NCI-H1105 treated with DMSO at 0.1 percent for 48 hours (cell line): ENCODE measurements at places on chromosomes 4 and X.

DNA sequence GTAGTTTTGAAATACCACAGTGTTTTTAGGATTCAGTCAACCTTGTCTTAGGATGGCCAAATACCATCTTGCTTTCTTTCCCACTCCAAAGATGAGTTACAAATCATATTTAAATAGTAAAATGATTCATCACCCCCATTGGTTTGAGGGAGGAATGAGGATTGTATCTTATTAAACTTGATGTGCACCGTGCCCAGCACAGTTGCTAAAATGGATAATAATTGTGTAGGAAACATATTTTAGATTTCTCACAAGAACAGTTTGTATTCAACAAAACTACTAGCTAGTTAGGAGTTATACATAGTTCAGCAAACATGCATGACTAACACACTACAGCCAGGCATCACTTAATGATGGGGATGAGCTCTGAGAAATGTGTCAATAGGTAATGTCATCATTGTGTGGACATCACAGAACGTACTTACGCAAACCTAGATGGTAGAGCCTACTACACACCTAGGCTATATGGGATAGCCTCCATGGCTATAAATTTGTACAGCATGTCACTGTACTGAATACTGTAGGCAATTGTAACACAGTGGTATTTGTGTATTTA, 245.4 kb downstream of the FBXW7 start:
- no peak for DNase-seq

GRCh38 chr4:8252301-8253173, 17.0 kb upstream of the HTRA3 start:
- no peak for DNase-seq

GRCh38 chrX:70446380-70447350, 2.0 kb downstream of the DLG3 start:
- no peak for DNase-seq

DNA sequence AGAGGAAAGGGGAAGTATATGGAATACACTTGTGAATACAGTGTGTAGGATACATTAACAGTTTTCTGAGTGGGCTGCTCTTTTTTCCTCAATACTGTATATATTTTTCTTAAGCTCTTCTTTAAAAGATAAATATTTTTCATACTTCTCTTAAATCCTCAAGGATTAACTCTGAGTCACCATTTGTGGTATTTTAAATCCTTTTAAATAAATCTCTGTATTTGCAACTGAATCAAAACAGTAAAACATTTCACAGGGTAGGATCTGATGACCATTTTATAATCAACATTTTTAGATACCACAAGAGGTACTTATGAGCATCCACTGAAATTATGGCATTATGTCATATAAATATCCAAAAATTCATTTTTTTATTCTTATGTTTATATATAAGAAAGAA, 87.6 kb downstream of the GAB1 start:
- no peak for DNase-seq

GRCh38 chr4:33696041-33696440, 2548.3 kb downstream of the ARAP2 start:
- no peak for DNase-seq

- no peak for DNase-seq
Observed at GRCh38 chrX:134024686-134025377, 39.4 kb upstream of the GPC3 start.

DNA sequence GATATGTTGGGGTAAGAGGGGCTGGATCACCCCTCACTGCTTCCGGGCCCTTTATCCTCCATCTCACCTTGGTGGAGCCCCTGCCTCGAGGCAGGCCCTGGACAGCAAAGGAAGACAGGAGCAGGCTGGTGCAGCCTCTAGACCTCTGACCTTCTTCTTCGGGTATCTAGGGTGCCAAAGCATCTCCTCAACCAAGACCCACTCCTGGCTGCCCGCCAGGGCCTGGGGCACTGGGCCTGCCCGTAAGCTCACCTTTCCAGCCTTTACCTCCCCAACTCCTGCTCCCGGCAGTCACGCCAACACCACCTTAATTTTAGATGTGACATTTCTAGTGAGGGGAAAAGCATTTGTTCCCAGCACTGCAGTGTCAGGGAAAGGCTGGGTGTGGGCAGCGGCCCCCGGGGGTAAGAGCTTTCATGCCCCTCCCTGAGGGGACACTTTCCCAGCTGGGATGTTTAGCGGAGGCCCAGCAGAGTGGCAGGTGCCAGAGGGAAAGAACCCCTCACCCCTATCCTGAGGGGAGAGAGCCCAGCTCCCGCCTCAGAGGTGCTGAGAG, 6.7 kb downstream of the MAN2B2 start:
- DNase-seq = no peak

GRCh38 chr4:33031328-33031727, 2311.2 kb downstream of the PCDH7 start:
- no peak for DNase-seq

- DNase-seq = no peak
Observed at GRCh38 chr4:111689731-111690130, 455.5 kb upstream of the FAM241A start.

- peak; percentile 80 for DNase-seq
Observed at GRCh38 chr4:39544580-39545315, 17.5 kb upstream of the UGDH start.

DNA sequence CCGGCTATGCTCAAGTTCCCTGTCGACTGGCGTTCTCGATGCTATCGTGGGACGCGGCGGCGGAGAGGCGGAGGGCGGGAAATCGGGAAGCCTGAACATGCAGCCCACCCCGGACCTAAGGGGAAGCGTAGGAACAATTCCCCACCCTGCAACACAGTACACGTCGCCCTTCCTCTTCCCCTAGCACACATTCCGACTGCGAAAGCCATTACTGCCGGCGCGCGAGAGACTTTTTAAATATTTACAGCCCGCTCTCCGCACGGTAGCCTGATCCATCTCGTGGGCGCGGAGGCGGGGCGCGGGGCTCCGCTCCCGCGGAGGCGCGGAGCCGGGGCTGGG, 48.1 kb upstream of the BCOR start:
- DNase-seq = no peak

GRCh38 chr4:74483226-74483911, 38.4 kb downstream of the AREG start:
- DNase-seq = no peak

GRCh38 chr4:127441571-127441970, 191.2 kb upstream of the INTU start:
- no peak for DNase-seq

- no peak for DNase-seq
Observed at GRCh38 chr4:6439120-6439762, 33.2 kb downstream of the PPP2R2C start.

DNA sequence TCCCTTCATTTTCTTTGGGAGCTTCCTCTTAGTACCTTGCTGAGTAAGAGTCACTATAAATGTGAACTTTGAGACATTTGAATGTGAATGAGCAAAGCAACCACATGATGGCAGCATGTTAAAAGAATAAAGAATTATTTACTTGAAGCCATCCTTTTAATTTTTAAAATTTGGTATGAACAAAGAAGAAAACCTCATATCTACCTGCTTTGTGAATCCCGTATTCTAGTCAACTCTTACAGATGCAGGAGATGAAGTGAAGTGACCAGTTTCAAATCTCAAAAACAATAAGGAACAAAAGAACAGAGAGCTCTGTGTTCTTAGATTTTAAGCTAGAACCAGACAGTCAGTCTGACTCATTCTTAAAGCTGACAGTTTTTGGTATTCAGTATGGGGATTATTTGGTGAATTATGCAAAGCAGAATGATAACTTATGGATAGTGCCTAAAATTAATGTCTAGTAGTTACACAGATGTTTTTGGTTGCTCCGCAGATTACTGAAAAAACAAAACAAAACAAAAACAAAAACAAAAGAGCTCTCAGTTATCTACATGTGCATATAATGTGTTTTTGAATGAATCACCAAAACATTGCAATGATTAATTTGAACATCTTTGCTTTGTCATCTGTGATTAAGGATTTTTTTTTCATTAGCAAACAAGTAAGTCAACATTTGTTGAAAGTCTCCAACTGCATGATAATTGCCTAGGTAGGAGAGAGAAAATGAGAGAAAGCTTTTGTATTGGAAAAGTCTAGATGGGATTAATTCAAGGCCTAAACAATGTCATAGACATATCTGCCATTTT, 48.2 kb upstream of the H2AZ1 start:
- DNase-seq = no peak

- no peak for DNase-seq
Observed at GRCh38 chrX:19554786-19555185, 39.5 kb upstream of the MAP3K15 start.

DNA sequence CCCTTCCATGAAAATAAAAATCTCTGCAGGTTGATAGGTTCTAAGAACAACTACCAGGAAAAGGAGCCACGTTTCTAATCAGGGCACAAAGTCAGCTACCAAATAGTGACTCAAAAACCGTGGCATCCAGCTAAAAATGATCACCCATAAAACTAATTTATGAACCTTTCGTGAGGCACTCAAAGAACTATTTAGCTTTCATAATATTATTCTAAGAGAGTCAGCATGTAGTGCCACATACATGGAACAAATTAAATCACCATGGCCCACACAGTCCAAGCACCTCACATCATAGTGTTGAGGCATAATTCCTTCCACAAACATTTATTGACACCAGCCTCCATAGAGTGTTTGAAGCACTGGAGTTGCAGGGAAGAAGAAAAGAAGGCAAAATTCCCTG, 252.0 kb upstream of the PPARGC1A start:
- DNase-seq = no peak

DNA sequence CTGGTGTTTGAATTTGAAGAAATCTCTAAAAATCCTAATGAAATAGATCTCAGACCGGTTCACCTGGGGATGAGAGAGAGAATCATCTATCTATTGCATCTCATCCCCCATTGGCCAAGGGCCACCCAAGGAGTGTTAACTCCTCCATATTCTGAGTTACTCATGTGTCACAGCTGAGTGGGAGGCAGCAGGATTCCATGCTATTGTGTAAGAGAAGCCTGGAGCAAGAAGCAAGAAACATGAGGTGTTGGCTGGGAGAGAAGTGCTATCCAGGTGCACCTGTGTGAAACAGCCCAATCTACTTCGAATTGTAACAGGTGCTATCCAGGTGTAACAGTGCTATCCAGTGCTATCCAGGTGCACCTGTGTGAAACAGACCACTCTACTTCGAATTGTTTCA, 150.3 kb upstream of the MAOA start:
- peak; percentile 9 for DNase-seq

GRCh38 chr4:92992758-92993157, 689.0 kb downstream of the GRID2 start:
- DNase-seq = peak; percentile 12

- DNase-seq = no peak
Observed at GRCh38 chrX:13472975-13473374, 96.4 kb upstream of the EGFL6 start.

- no peak for DNase-seq
Observed at GRCh38 chrX:109619771-109620170, 5.2 kb downstream of the KCNE5 start.

DNA sequence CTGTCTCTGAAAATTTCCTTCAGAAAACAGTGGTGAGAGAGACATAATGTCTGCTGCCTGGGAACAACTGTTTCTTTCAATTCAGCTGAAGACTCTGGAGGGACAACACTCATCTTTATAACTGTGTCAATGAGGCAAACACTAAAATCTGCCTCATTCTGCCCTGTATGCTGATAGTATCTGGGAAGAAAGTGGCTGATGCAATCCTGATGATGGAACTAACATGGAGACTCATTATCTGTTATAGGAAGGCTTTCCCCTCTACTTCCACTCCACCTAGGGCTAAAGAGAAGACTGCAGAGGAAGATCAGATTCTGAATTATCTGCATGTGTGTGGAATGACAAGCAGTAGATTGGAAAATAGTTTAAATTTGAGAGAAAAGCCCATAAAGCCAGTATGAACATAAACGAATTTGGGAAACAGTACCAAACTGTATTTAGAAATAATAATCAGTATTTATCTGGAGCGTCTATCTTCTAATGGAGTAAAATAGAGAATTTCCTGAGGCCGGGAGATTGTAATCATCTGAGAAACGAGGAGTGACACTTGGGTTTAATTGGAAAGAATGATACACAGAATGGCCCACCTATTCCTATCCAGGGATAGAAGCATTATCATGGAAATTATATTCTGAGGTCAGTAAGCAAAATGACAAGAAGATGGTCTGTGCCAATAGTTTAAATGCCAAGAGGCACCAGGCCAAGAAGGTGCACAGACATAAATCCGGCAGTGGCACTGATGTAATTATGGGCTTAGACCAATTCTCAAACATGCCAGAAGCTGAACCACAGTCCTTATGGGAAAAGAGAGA, 85.4 kb downstream of the SHISA3 start:
- DNase-seq = peak; percentile 12

- no peak for DNase-seq
Observed at GRCh38 chrX:119423631-119424030, 24.5 kb downstream of the SLC25A43 start.

- DNase-seq = peak; percentile 89
Observed at GRCh38 chrX:17459008-17459611, 84.1 kb downstream of the NHS start.

DNA sequence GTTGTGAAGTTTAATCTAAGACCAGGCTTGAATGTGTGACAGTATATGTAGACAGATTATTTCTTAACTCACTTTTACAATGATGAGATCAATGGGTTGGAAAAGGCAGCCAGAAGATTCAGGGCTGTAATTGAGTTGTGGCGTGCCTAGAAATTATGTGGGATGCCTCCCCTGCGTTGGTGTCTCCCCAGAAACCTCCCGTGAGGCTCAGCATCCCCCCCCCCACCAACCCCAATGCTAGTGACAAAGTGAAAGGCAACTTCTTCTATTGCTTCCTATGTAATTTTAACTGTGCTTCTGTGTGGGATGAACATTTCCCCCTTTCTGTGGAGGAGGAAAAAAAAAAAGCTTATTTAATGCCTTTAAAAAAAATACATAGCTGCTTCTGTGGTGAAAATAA, 297.9 kb downstream of the ARHGAP10 start:
- no peak for DNase-seq
